Left ventricle myocardium superior (tissue), 1 donor: ENCODE measurements at places on chromosomes 5 and 9.

DNA sequence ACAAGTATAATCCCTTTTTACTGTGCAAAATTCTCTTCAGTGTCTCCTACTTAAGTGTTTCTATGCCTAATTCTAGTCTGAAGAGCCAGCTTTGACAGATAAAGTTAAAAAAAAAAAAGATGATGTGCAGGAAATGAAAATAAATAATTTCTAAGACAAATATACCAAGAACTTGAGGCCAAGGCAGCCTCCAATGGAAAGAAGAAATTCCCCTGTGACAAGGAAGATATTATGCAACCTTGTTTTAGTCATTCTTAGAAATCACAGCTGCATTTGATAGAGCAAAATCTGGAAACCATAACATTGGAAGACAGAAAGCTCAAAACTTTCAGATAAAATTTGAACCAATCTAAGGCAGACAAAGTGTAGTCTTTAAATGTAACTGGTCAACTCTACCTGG is 375.9 kb upstream of the TLE4 start:
- DNase-seq, result no peak

GRCh38 chr5:136330353-136331038 is 34.8 kb downstream of the TRPC7 start:
- no peak for DNase-seq

GRCh38 chr5:124263680-124264491 is 482.6 kb downstream of the ZNF608 start:
- DNase-seq, result no peak

DNA sequence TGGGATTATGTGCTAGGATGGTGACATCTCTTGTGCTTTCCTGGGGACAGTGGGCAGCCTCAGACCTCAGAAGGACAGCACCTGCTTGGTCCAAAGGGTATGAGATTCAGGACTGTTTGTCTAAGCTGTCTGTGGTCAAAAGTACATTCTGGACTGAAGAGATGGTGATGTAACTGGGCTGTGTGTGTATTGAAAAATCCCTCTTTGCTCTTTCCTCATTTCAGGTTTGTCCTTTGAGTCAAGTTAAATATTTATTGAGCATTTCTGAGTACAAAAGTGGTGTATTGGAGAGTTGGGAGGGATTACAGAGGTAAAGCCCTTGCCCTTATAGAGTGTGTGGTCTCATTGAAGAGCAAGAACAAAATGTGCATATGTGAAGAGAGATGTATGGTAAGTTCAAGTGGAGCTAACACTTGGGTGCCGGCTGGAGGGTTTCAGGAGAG is 46.7 kb downstream of the RCL1 start:
- DNase-seq, result no peak

- DNase-seq, result no peak
Measured at GRCh38 chr5:72476721-72477120, 30.5 kb downstream of the ZNF366 start.

GRCh38 chr9:137281345-137282116 is 4.0 kb downstream of the TOR4A start:
- no peak for DNase-seq

- no peak for DNase-seq
Measured at GRCh38 chr9:28396058-28396457, 822.8 kb upstream of the C9orf72 start.
